ENCODE measurements at places on chromosomes 12 and 14.

GRCh38 chr14:68295316-68295816 is 475.8 kb downstream of the RAD51B start:
- no peak for DNase-seq

DNA sequence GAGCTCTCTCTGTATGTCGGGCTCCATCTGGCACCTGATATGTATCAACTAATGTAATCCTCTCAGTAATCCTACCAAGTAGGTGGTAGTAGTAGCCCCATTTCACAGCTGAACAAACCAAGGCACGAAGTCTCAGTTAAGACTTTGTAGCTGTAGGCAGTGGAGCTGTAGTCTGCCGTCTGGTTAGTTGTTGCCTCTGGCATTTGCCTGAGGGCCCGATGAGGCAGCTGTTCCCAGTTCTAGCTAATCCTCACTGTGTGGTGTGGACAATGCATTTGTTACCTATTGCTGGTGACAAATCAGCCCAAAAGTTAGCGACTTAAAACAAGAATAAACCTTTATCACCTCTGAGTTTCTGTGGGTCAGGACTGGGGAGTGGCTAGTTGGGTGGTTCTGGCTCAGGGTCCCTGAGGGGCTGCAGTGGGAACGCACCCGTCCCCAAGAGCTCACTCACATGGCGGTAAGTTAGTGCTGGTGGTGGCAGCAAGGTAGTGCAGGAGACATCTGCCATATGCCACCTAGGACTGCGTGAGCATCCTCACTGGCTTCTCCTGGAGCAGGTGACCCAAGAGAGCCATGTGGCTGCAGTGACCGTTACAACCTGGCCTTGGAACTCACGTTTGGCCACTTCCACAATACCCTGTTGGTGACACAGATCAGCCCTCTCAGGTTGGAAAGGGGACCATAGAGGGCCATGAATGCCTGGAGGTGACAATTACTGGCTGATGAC is 5.6 kb downstream of the AACS start:
- no peak for DNase-seq

- DNase-seq: no peak
Observed at GRCh38 chr12:6978611-6979011, 7.9 kb downstream of the EMG1 start.

DNA sequence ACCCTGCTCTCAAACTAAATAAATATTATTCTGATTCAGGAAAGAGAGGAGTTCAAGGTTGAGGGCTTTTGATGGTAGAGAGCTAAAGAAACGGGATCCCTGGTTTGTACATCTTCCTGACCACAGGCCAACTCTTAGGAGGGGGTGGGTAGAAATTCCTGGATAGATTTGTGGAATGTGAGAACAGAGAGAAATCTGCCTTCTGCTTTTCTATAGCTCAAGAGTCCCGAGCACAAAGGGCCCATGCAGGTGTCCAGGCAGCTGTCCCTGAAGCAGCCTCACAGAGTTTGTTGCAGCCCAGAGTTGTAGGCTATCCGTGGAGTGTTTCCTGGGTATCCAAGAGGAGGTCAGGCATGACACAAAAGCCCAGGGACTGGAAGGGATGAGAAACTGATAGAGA is 198.6 kb downstream of the BCAT1 start:
- no peak for DNase-seq

DNA sequence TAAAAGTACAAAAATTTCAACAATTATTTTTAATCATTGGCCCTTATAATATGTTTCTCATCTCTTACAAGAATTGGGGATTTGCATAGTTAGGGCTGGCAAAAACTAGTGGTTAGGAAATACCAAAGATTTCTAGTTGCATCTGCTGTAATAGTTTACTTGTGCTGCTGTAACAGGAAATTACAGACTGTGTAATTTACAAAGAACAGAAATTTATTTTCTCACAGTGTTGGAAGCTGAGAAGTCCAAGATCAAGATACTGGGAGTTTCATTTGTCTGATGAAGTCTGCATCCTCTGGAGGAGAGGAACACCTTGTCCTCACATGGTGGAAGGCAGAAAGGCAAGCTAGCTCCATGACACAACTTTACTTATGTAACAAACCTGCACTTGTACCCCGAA is 157.0 kb downstream of the FLRT2 start:
- no peak for DNase-seq

DNA sequence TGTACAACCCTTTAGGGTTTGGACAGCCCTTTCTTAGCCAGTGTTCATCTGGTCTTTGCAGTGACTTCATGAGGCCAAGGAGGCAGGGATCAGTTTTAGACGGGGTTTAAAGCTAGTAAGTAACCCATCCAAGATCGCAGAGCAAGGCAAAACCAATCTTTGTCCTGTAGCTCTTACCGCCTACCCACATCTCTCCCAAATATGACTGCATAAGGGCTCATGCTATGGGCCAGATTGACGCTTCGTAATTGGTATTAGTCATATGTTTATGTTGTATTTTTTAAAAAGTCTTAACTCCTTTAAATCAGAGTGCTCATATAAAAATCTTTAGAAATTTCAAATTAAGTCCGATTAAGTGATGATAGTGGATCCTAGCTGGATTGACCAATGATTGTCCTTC is 3.7 kb upstream of the CLMN start:
- no peak for DNase-seq

GRCh38 chr12:79006306-79006705 is 141.7 kb downstream of the SYT1 start:
- DNase-seq: no peak

DNA sequence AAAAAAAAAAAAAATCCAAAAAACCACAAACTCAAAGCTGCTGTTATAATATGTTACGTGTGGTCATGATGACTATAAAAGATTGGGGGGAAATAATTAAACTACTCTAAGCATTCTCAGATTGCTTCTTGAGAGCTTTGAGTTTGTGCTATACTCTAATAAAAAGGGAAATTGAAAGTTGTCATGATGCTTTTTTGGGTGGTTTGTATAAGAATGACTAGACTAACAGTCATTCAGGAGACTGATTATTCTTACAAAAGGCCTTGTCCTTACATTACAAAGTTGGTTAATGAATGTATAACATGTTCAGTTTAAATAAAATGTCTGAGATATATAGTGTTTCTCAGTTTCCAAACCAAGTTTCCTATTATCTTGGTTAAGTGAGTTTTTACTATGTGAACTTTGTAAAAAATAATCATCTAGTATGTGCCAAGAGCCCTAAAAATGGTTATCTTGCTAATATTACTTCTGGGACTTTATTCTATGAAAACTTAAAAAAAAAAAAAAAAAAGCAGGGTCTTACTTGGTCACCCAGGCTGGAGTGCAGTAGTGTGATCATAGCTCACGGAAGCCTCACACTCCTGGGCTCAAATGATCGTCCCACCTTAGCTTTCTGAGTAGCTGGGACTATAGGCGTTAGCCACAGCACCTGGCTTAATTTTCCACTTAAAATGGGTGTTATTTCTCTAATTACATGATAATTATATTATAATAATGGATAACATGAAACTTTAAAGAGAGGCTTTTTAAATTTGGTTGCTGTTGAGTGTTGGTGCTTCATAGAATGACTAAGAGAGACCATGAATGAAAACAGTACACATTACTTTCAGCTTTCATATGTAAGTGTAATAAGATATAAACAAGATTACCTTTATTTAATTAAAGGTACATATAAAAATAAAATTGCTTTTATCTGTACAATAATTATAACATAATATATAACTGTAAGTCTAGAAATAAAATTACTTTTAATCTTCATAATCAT is 459.6 kb upstream of the RGS6 start:
- peak; percentile 25 for DNase-seq

- no peak for DNase-seq
Observed at GRCh38 chr14:94675036-94675435, 62.8 kb downstream of the SERPINA3 start.

- no peak for DNase-seq
Observed at GRCh38 chr14:28365510-28365909, 401.1 kb upstream of the FOXG1 start.

DNA sequence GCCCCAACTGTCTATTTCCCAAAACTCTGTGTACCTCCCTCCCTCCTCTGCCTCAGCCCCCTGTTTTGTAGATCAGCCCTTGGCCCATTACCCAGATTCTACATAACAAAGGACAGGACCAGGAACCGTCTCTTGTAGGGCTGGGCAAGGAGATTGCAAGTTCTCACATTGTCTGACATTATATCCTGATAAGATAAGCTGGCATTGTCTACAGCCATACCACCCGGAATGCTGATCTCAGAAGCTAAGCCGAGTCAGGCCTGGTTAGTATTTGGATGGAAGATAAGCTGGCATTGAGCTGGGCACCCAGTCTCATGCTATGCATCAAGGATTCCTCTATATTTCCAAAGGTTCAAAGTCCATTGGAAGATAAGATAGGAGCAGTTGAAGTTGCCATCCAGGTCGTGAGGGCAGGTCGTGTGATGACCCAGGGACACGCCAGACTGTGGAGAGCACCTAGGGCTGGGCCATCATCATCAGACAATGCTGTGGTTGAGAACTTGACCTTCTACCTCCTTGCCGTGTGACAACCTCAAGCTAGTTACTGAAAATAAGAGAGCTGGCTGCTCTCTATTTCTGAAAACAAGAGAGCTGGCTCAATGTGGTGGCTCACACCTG is 29.5 kb downstream of the PHETA1 start:
- no peak for DNase-seq

GRCh38 chr12:87661786-87662377 is 367.3 kb downstream of the C12orf50 start:
- no peak for DNase-seq

DNA sequence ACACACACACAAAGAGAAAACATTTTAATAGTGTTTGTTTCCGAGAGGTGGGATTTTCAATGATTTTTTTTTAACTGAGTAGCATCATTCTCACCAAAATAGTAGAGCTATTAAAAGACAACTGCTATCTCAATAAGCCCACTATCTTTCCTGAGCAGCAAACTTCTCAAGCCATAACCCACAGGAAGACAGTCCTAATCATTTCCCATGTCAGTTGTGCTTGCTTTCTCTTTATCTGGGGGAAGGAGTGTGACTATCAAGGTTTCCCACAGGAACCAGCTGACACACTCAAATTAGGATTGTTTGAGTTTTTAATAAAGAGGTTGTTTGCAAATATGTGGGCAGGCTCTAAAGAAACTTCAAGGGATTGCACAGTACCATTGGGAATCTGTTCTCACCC is 4.9 kb upstream of the MAX start:
- DNase-seq: no peak

GRCh38 chr12:15880721-15881120 is 1.5 kb upstream of the STRAP start:
- DNase-seq: peak; percentile 59

DNA sequence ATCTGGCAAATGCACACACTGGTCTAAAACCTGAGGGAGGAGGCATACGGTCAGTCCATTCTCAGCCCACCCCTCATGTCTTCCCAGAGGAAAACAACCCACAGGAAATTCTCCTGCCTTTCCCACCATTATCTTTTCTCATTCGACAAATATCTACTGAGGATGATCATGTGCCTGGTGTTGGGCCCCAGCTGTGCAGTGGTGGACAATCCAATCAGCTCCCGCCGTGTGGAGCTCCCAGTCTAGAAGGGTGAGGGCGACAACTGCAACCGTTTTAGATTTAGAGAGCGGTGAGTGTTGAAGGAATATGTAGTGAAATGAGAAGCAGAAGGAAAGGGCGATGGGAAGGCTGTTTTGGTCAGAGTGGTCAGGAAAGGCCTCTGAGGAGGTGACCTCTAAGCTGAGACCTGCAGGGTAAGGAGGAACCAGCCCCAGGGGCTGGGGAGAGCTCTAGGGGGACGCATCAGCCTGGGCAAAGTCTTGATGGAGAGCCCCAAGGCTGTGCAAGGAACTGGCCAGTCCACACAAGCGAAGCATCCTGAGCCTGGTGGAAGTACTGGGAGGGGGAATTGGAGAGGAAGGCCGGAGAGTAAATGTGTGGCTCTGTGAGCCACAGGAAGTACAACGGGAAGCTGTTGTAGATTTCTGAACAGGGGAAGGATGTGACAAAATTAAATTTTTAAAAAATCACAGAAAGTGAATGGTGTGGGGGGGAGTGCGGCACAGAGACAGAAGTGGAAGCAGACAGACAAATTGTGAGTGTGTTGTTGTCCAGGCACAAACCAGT is 192.8 kb downstream of the NTF3 start:
- no peak for DNase-seq

- DNase-seq: no peak
Observed at GRCh38 chr12:111366075-111366474, 2.8 kb downstream of the PHETA1 start.

DNA sequence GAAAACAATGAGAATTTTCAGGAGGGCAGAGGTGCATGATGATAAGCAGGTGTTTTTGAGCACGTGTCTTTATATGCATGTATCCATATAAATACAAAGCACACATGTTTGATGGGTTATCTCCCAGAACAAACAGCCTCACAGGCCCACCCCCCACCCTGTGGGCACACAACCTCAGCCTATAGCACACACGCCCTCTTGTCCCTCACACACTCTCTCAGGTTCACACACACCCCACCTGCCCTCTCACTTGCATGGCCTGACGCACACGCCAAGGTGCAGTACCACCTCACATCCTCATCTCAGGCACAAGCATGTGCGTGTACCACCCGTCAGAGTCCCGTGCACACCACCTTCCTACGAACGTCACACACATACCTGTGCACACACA is 8.6 kb upstream of the KRT8 start:
- no peak for DNase-seq

GRCh38 chr12:27913999-27914614 is 58.4 kb downstream of the PTHLH start:
- DNase-seq: no peak

DNA sequence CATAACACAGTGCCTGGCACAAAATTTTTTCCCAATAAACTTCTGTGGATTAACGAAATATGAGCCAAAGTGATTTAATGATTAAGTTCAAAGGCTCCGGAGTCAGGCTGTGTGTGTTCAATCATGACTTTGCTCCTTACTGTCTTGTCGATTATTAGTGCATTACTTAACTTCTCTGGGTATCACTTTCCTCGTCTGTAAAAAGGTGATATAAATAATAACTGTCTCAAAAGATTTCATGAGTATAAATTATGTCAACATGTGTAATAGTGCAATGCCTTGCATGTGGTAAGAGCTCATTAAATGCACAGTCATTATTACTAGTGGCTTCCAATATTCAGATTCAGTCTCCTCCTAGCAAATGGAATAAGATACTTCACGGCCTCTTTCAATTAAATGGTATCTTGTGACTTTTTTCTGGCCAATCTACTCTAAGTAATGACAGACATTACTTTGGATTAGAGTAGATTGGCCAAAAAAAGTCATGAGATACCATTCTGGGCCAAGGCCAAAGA is 6.8 kb upstream of the IFNG start:
- no peak for DNase-seq

Data from DMS79 treated with DMSO at 0.1 percent for 48 hours (cell line).